ENCODE measurements at places on chromosomes 4 and X.

DNA sequence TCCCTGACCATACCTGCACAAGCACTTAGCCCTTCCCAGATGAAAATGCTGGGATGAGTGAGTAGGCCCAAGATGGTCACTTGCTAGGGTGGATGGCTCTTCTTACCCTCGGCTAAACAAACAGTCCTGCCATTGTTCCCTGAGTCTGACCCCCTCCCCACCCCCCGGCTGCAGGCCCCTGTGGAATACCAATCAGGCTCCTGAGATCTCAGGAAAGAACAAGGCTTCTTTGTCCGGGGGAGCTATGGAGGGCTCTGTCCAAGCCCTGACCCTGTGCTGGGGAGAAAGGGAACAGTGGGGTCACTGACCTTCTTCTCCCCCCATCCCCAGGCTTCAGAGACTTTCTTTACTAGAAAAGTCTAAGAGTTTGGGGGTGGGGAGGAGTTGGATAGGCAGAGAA is 6.0 kb downstream of the PLP1 start:
- no peak for DNase-seq

GRCh38 chrX:30830326-30830943 is 58.6 kb downstream of the TAB3 start:
- no peak for DNase-seq

- no peak for DNase-seq
These were observed 31.4 kb downstream of the HMX1 start for GRCh38 chr4:8840006-8840793.

DNA sequence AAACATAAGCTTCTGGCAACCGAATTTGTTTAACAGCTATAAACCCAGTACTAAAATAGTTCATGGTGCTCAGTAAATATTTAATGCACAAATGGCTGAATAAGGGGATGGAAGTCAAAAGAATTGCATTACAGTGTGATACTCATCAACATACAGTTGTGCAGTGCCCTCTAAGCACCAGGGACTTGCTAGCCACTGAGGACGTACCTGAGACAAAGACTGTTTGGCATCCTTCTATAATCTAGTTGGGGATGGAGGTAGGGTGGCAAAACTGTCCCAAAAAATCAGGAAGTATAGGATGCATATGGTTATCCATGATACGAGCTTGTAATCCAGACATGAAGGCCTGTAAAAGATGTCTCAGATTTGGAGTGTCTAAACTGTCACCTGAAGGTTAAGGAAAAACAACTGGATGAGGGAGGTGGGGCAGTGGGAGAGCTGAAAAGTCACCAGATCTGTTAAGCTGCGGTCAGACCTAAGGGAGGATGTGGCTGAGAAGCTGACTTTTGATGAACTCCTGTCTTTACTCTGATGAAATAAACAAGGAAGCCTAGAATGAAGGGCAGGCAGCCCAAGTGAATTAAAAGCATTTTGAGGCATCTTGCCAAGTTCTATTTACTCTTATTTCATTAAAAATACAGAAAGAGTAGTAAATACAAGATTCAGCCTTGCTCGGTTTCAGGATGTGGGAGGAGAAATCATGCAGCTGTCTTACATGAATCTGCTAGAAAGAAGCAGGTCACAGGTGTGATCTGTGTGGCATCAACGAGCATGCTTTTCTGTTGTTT is 12.0 kb upstream of the CD38 start:
- DNase-seq: no peak

- DNase-seq: no peak
These were observed 65.8 kb upstream of the DIPK2B start for GRCh38 chrX:45266456-45266855.

- DNase-seq: no peak
These were observed 1624.7 kb downstream of the ARAP2 start for GRCh38 chr4:34619531-34620162.

GRCh38 chr4:48118081-48118480 is 16.0 kb downstream of the TXK start:
- no peak for DNase-seq

DNA sequence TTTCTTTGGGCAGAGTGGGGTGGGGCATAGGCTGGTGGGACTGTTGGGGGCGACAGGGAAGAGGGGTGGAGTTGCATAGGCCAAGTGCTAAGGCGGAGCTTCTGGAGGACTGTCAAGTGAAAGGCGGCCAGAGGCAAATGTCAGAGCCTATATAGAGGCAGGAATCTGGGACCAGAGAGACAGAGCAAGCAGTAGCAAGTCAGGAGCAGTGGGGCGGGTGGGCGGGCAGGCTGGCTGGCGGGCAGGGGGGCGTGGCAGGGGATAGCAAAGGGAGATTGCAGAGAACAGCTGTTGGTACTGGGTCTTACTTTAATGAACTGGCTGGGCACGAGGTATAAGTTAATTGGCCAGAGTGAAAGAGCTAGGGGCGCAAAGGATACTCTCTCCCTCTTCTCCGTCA is 89.8 kb downstream of the RTL9 start:
- DNase-seq: no peak

DNA sequence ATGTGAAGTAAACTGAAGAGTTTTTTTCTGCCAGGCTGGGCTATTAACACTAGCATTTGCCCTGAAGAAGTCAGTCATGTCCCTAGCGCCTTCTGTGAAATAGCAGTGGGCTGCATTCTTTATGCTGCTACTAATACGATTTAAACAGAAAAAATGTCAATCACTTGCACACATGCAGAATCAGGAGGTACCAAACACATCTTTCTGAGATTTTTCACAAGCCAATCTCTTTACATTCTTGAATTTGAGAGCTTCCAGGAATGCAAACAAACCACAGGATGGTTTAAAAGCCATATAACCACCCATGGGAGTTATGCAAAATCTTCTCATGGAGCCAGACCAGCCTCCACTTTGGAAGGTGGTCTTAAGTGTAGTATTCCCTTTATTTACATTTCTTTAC is 220.1 kb downstream of the IQCM start:
- DNase-seq: no peak

DNA sequence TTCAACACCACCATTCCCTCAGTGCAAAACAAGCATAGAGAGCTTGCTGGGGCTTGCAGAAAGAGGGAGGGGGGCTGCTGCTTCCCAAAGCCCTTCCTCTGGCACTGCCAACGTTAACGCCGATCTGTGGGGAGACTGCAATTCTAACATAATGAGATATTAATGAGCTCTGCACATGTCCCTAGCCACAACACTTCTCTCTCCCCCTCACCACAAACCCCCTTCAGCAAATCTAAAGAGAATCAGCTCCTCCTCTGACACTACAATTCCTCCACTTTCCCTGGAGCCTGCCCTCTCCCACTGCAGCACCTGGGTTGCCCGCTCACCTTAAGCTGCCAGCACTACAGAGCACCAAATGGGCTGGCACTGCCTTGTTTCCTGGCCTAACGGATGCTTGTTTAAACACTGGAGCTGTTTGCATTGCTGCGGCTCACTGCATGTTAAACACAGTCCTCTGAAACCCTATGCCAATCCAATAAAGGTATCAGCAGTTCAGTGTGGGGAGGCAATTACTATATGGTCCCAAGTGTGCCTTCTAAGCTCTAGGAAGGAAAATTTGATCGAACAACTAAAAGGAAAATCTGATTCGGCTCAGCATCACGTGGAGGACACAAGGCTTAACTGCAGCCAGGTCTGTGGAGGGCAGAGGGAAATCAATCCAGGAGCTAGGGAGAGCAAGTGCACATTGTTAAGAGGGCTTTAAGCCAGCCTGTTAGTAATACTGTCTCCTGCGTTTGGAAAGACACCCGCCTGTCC is 232.4 kb downstream of the MAML3 start:
- DNase-seq: no peak

GRCh38 chrX:77892887-77893286 is 2.3 kb downstream of the MAGT1 start:
- no peak for DNase-seq

- no peak for DNase-seq
These were observed 352.8 kb downstream of the SPRY1 start for GRCh38 chr4:123749383-123749782.
